ENCODE measurements at places on chromosomes 3 and 15. TPM values are rescaled to one million over a fixed set of nuclear protein-coding genes. Genes with fewer than 3 reads are reported as not detected.

SAMD7 gene
- not detected for total RNA-seq

GCSAM gene
- total RNA-seq = 0.81 TPM

RGMA gene
- total RNA-seq = 4.8 TPM

CCNB2 gene
- 4.9 TPM for total RNA-seq

LRRC31 gene
- total RNA-seq = 1.00 TPM

SLCO2A1 gene
- 100 TPM for total RNA-seq

All from upper lobe of left lung (tissue), 6 donors.